ENCODE measurements at places on chromosomes 5 and 9. TPM values are rescaled to one million over a fixed set of nuclear protein-coding genes. Genes with fewer than 3 reads are reported as not detected.

The DNAI1 gene
- total RNA-seq, result not detected

The CCDC127 gene
- 2.5 TPM for total RNA-seq

The ACSL6 gene
- 26.3 TPM for total RNA-seq

The PALM2AKAP2 gene
- not detected for total RNA-seq

The TMOD1 gene
- total RNA-seq, result 1.7 TPM

The IRGM gene
- 3.9 TPM for total RNA-seq

The CACNA1B gene
- not detected for total RNA-seq

The ISL1 gene
- not detected for total RNA-seq

The ADAMTS2 gene
- total RNA-seq, result not detected

The TERT gene
- 0.33 TPM for total RNA-seq

The C5orf34 gene
- total RNA-seq, result 4.2 TPM

The CARD19 gene
- total RNA-seq, result 98.5 TPM

The PNPLA7 gene
- 20.0 TPM for total RNA-seq

The BNC2 gene
- total RNA-seq, result 2.1 TPM

The ANKS6 gene
- 14.1 TPM for total RNA-seq

The FAM221B gene
- not detected for total RNA-seq

The PDCD1LG2 gene
- total RNA-seq, result 0.54 TPM

The NSG2 gene
- not detected for total RNA-seq

The IZUMO3 gene
- total RNA-seq, result not detected

The COL27A1 gene
- total RNA-seq, result 0.53 TPM

The SCAI gene
- 13.1 TPM for total RNA-seq

The PCDHGB7 gene
- total RNA-seq, result 0.22 TPM

The PCDHGB6 gene
- not detected for total RNA-seq

The EGR1 gene
- total RNA-seq, result 7.7 TPM

The MEGF10 gene
- total RNA-seq, result 0.06 TPM

The GPR150 gene
- 1.4 TPM for total RNA-seq

The CARD9 gene
- 0.92 TPM for total RNA-seq

The FGFR4 gene
- 1.6 TPM for total RNA-seq

The PCDHGB2 gene
- total RNA-seq, result 0.62 TPM

The RASGRF2 gene
- 53.0 TPM for total RNA-seq

The SPINK13 gene
- not detected for total RNA-seq

The LIFR gene
- 0.72 TPM for total RNA-seq

The FST gene
- total RNA-seq, result 2.5 TPM

The CARD6 gene
- total RNA-seq, result 2.2 TPM

The FSD1L gene
- 1.1 TPM for total RNA-seq

The CCNO gene
- total RNA-seq, result not detected

The NR5A1 gene
- 0.19 TPM for total RNA-seq

The BNIP1 gene
- total RNA-seq, result 9.4 TPM

The EIF4E1B gene
- total RNA-seq, result not detected

The SARDH gene
- 26.3 TPM for total RNA-seq

The SPATA6L gene
- 5.2 TPM for total RNA-seq

The C7 gene
- total RNA-seq, result not detected

The EQTN gene
- not detected for total RNA-seq

The WNK2 gene
- total RNA-seq, result 0.12 TPM

The GMCL2 gene
- not detected for total RNA-seq

The TSSK1B gene
- not detected for total RNA-seq

The CTXN3 gene
- not detected for total RNA-seq

The PLCXD3 gene
- total RNA-seq, result not detected

The IGFBPL1 gene
- not detected for total RNA-seq

The SEPTIN8 gene
- total RNA-seq, result 12.0 TPM

The SPATA9 gene
- total RNA-seq, result not detected

The ANKH gene
- total RNA-seq, result 174 TPM

The FBP2 gene
- total RNA-seq, result not detected

The CEP120 gene
- 62.8 TPM for total RNA-seq

The HTR4 gene
- total RNA-seq, result not detected

The SHROOM1 gene
- not detected for total RNA-seq

The LMX1B gene
- not detected for total RNA-seq

The TRIM36 gene
- not detected for total RNA-seq
